ENCODE measurements at places on chromosomes 6 and 20. TPM values are rescaled to one million over a fixed set of nuclear protein-coding genes. Genes with fewer than 3 reads are reported as not detected.

The BPIFB2 gene
- 0.98 TPM for total RNA-seq

The TRIM15 gene
- total RNA-seq = not detected

The HSPA12B gene
- 7.0 TPM for total RNA-seq

The ASIP gene
- 0.96 TPM for total RNA-seq

The ABCF1 gene
- total RNA-seq = 51.5 TPM

The EGFL8 gene
- total RNA-seq = 11.8 TPM

The ADA gene
- total RNA-seq = 5.7 TPM

The NRN1 gene
- total RNA-seq = 81.4 TPM

The FAM209A gene
- 0.96 TPM for total RNA-seq

The BNIP5 gene
- total RNA-seq = not detected

The PRL gene
- total RNA-seq = 0.29 TPM

The PIM1 gene
- 31.6 TPM for total RNA-seq

The PNLDC1 gene
- 0.66 TPM for total RNA-seq

The HSPA1L gene
- 1.9 TPM for total RNA-seq

The SLC22A16 gene
- 2.9 TPM for total RNA-seq

The COL20A1 gene
- not detected for total RNA-seq

The SPATA25 gene
- 3.7 TPM for total RNA-seq

The CDH22 gene
- 0.16 TPM for total RNA-seq

The PET117 gene
- total RNA-seq = 13.8 TPM

The PGC gene
- 3.2 TPM for total RNA-seq

The FNDC1 gene
- 0.15 TPM for total RNA-seq

The COL12A1 gene
- 441 TPM for total RNA-seq

The MCCD1 gene
- not detected for total RNA-seq

The SLC4A11 gene
- total RNA-seq = 4.9 TPM

The PNPLA1 gene
- total RNA-seq = not detected

The GNMT gene
- 0.32 TPM for total RNA-seq

The PI16 gene
- 14.9 TPM for total RNA-seq
